ENCODE measurements at places on chromosomes 13 and 19.

GRCh38 chr19:2477732-2478191, 1.8 kb downstream of the GADD45B start:
- DNase-seq: no peak

DNA sequence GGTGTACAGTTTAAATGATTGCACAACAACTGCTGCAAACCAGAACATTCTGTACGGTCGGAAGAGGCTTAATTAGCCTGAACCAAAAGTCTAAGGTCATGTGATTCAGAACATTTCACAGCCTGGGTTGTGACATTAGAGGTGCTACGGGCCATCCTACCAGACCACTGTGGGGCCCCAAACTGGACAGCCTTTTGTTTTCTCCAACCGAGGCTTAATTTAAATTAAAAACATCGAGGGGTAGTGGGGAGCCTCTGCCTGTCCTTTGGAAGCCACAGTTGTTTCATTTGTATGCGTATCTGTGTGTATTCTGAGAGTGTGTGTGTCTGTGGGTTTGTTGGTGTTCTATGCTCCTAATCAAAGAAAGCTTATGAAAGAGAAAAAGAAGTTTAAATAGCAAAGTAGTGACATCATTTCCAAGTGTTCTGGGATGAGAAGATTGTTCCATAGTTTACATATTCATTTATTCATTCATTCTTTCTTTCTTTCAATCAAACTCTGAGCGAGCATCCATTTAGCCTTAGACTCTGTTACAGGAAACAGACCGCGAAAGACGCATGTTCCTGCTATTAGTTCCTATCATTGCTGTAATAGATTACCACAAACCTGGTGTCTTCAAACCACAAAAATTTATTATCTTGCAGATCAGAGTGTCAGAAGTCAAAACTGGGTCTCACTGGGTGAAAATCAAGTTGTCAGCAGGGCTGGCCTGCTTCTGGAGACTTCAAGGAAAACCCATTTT, 444.8 kb downstream of the FOXO1 start:
- DNase-seq: no peak

GRCh38 chr13:40186041-40186440, 480.4 kb downstream of the FOXO1 start:
- DNase-seq: no peak

DNA sequence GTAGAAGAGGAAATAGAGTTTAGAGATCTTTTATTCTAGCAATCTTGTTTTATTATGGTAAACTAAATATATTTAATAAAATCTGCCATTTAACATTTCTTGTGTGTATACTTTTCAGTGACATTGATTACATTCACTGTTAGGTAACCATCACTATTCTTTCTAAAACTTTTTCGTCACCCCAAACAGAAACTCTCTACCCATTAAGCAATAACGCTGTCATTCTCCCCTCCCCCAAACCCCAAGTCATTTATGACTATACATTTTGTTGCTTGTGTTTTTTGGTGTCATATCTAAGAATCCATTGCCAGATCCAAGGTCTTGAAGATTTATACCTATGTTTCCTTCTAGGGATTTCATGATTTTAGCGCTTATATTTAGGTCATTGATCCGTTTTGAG, 10.6 kb downstream of the URI1 start:
- no peak for DNase-seq

DNA sequence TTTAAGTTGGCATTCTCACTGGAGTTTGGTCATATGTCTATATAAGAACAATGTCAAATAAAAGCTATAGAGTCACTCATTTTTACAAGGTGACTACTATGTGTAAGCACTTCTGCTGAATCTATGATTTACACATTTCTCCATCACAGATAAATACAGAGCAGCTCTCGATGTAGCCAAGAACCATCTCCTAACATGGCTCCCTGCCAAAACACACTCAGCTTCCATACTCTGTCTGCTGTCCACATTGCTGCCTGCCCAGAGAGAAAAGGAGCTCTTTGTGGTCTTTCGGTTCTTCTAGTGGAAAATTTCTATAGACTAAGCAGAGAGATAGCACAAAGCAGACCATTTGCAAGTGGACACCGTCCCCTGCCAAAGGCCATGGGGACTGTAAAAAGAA, 190.9 kb upstream of the KLF12 start:
- DNase-seq: peak; percentile 36

DNA sequence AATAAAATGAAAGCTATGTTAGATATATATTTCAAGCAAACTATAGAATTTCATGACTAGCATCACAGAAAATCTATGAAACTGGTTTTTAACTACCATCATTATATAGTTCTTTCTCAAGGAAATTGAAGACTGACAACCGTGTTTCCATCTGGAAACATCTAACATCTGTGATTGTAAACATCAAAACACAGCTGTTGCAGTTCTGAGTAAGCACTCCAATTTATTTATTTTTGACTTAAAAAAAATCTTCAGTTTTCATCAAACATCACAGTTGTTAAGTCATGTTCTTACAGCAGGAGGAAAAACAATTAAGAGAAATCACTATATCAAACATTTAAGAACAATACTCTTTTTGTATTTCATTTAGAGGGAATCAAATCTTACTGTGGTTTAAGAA, 1653.0 kb upstream of the MIR17HG start:
- no peak for DNase-seq

GRCh38 chr13:75174481-75174880, 307.5 kb downstream of the TBC1D4 start:
- DNase-seq: no peak

DNA sequence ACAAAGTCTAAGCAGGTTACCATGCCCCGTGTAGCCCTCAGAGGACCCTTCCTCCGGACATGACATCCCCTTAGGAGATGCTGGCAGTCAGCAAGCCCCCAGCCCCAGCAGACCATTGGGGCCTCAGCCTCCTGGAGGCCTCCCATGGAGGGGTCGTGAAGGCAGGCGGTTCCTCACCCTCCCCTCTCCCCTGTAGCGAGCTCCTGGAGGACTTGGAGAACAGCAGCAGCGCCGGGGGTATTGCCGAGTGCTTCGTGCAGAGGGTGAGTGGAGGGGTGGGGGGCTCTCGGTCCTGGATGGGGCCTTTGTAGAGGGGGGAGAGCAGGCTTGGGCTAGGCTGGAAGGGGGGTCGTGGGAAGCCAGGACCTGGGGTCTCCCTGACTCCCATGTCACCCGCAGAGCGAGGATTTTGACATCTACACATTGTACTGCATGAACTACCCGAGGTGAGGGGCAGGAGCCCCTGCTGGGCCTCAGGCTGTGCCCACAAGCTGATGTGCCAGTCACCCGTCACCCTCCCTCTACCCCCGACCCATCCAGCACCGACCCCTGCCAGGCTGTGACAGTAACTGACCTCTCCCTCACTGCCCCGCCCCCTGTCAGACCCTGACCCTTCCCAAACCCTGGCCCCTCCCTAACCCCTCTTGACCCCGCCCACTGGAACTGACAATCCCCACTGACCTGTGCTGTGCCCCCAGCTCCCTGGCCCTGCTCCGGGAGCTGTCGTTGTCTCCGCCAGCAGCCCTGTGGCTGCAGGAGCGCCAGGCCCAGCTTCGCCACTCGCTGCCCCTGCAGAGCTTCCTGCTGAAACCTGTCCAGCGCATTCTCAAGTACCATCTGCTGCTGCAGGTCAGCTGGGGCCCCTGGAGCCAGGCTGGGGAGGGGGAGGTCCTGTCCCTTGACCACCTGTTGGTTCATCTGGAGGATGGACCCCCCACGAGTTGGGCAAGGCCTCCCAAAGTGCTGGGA, 4.0 kb downstream of the PLEKHG2 start:
- no peak for DNase-seq

DNA sequence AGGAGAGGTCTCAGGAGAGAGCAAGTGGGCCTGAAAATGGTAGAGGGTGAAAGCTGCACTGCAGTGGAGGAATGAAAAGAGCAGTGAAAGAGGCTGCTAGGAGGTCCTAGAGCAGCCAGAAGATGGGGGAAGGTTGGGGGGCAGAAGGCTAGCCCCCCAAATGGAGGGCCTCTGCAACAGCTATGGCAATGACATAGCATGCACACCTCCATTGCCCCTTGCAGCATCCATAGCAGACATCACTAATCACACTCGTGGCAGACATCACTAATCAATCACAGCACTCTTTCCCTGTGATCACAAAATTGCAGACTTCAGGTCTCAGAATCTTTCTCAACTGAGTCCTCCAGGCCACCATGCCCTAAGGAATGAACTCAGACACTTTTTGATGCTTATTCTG, 21.9 kb downstream of the CCL25 start:
- DNase-seq: no peak

GRCh38 chr19:58059003-58059670, at the start of gene ZNF135:
Gene ZNF135 (plus strand): TSS chr19:58059282. CDS start chr19:58060003, 721 bp downstream.
- DNase-seq: peak; percentile 18

DNA sequence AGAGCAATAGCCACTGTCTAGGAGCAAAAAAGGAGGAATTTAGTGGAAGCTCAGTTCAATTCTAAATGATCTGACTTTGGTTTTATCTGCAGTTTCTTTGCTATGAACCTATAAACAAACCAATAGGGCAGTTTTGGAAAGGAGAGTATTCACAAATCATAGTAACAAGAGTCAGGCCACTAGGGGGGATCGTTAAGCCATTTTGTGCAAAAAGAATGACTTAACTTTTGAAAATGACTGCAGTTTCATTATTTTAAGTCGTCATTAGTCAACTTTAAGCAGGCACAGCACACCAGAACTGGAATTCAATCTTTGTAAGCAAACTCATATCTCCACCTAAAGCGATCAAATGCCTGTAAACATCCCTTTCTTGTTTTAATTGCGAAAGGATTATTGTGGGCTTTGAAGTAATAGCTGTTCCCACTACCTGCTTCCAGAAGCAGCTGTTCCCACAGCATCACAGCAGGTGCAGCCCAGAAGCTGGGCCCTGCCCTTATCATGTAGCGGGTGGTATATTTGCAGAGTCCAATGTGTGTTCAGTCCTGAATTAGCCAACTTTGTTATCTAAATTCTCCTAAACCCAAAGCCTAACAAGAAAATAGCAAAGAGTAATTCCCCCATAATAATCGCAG, 51.5 kb downstream of the SOX21 start:
- peak; percentile 17 for DNase-seq

- no peak for DNase-seq
Observed at GRCh38 chr19:30089086-30089665, 147.1 kb downstream of the URI1 start.

DNA sequence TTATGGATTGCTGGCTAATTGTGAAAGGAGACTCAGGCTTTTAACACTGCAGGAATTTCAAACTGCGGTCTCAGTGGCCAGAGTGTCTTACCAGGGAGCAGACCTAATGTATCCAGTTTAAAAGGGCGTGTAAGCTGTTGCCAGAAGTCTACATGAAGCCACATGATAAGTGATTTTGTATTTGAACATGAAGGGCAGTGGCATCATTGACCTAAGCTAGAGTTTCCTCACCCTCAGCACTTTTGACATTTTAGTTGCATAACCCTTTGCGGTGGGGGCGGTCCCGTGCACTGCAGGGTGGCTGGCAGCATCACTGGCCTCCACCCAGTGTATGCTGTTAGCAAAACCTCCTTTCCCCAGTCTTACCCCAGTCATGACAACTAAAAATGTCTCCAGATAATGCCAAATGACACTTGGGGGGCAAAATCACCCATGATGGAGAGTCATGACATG, 23.7 kb upstream of the GPR18 start:
- no peak for DNase-seq

DNA sequence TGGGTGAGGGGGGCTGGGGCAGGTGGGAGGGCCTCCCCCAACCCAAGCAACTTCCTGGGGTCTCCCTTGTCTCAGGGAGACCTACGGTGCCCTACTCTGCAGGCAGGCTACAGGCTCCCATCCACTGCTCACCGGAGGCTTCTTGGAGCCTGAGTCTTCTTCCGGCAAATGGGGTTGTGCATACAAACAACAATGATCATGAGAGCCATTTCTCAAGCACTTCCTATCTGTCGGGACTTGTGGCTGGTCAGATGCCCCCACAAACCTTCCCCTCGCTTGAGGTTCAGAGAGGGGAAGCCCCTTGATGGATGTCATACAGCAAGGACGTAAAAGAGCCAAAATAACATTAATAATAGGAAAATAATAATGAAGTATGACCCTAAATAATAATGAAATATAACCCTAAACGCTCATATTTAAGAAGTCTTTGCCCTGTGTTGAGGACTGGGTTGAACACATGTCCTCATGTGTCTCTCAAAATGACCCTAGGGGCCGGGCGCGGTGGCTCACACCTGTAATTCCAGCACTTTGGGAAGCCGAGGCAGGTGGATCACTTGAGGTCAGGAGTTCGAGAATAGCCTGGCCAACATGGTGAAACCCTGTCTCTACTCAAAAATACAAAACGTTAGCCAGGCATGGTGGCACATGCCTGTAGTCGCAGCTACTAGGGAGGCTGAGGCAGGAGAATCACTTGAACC, 727 bp downstream of the CD37 start:
- DNase-seq: no peak

GRCh38 chr19:30686176-30686820, 314.1 kb downstream of the ZNF536 start:
- DNase-seq: no peak

- no peak for DNase-seq
Observed at GRCh38 chr13:100738176-100738855, 63.7 kb upstream of the TMTC4 start.

GRCh38 chr13:51122868-51123566, 11.9 kb upstream of the C13orf42 start:
- DNase-seq: no peak

- no peak for DNase-seq
Observed at GRCh38 chr13:52924289-52925148, 76.1 kb upstream of the PCDH8 start.

DNA sequence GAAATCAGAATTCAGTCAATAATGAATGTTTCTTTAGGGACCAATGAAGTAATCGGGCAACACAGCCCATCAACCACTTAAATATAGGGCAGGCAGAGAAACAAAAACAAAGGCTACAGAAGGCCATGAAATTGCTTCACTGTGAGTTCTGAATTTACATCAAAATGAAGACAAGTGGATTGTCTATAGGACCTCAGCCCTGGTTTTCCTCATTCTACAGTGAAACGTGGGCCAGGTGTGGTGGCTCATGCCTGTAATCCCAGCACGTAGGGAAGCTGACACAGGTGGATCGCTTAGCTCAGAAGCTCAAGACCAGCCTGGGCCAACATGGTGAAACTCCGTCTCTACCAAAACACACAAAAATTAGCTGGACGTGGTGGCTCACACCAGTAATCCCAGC, 416.0 kb downstream of the KLF12 start:
- DNase-seq: no peak

DNA sequence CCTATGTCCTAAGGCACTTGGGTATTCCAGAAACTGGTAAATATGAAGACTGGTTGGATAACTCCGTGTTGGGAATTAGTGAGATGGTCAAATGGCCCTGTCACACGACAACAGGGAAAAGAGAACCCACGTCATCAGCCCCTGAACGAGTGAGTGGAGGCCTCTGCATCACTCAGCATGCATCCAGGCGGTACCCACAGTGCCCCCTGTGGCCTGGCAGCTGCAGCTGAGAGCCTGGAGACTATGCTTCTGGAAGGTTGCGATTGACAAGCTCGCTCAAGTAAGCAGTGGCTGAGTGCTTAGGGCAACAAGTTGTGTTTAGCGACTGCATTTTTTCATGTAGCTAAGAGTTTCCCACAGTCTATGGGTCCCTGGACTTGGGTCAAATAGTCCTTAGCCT, 55.9 kb downstream of the COL4A2 start:
- no peak for DNase-seq

GRCh38 chr13:85710545-85710944, 88.7 kb downstream of the SLITRK6 start:
- DNase-seq: no peak

Data from NCI-H1105 (cell line).